NCI-H2029 (cell line): ENCODE measurements at places on chromosomes 13 and 19.

DNA sequence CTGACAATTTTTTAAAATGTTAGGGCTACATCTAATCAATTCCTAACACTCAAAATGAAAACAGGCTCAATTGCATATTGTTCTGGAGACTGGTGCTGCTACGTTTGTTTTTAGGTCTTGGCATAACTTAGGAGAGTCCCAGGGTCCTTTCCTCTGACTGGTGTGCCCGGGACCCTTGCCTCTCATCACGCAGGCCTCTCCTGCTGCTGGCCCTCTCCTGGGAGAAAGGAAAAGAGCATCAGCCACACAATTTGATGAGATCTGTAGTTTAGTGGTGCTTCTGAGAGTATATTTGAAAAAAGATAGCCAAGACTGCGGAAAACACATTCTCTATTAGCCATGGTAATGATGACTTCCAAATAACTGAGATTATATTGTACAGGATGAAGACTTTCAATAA is 380.0 kb downstream of the KLF12 start:
- no peak for DNase-seq

GRCh38 chr19:1856698-1857603 is 6.4 kb downstream of the KLF16 start:
- DNase-seq = no peak

GRCh38 chr19:10968527-10969135 is 7.8 kb downstream of the SMARCA4 start:
- DNase-seq = no peak

- DNase-seq = no peak
Observed at GRCh38 chr13:77139306-77139705, 112.3 kb upstream of the FBXL3 start.

- DNase-seq = no peak
Observed at GRCh38 chr13:68254151-68254550, 1024.0 kb upstream of the PCDH9 start.

DNA sequence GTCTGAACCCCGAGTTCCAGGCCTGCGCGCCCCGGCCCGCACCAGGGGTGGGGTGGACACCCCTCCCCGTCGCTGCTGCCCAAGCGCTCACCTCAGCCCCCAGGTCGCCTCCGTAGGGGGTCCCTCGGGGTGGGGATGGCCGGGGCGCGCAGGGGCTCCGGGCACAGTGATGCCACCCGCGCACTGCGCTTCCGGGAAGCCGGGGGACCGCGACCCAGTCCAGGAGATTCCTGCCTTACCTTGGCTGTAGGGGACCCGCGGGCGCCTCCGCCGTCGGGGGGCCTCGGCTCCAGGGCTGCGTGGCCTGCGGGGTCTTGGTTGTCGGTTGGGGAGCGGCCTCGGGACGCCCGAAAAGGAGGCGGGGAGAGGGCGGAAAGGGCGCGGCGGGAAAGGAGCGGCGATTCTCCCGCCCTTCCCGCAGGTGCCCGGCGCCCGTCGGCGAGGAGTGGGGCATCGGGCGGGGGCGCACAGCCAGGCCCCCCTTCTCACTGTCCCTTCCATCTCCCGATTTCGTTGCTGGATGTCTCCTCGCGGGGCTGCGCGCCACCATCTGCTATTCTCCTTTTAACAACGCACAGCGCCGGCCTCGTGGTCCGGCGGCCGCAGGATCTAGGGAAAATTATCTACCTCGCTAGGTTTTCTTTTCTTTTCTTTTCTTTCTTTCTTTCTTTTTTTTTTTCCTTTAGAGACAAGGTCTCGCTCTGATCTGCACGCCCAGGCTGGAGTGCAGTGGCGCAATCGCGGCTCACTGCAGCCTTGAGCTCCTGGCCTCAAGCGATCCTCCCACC is at the start of gene KEAP1:
Gene KEAP1, minus strand, starts transcription at position 355 of the 788 bp plus-strand sequence. CDS start 3,323 bp downstream, outside the sequence.
- no peak for DNase-seq

DNA sequence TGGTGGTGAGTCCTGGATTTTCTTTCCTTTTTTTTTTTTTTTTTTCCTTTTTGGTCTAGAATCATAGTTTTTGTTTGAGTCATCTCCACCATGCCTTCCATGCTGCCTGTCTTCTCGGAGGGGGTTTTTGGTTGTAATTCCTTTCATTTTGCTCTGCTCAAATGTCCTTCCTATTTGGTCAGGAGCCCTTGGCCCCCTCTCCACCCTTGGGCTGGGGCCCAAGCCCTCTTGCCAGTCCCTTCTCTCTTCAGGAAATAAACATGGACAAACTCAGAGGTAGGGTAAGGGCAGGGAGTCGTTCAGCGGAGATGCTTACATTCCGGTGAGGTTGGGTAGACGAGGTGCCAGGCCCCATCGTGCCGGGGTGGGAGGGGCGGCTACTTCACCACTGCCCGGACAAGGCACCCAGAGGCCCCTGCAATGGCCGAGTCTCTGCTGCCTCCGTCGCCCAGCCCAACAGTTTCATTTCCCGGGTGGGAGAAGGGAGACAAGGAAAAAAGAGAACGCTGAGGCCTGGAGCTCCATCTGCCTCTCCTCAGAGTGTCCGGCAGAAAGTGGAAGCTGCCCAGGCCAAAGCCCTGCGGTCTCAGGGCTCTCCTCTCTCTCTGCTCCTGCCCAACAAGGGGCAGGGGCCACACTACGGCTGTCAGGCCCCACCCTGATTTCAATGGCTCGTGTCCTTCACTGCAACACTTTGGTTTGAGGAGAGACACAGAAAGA is 12.7 kb downstream of the ZNF574 start:
- no peak for DNase-seq

DNA sequence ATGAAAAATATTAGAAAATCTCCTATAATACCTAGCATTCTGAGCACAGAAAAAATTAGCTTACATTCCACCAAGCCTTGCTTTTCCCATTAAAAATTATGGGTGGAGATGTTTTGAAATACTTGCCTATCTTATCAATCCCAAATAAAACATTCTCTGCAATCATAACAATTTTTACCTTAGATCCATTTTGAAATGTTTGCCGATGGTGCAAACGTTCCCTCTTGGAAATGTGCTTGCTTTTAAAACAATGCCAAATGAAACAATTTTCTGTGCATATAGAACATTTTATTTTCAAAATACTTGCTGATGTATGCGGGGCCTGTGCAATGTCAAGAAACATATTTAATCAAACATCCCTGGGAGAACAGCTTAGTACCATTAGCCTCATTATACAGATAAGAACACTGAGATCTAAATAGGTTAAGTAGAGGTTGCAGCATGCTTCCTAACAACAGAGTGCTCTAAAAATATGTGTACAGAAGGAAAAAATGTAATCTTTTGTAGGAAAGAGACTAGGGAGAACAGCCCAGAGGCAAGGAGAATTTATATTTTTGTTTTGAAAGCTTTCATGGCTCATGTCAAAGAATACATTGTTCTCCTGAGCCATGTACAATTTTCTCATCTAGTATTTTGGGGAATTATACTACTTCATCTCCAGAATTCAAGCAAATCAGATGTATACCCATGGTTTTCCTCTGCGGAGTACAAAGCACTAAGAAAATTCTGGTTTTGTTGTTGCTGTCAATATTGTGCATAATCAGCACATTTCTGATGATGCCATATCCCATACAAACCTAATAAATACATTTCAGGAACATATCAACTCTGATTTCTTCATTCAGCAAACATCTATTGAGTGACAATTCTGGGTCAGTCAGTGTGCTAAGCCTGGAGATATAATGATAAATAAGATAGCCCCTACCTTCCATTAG is 25.9 kb upstream of the FNDC3A start:
- DNase-seq = no peak

DNA sequence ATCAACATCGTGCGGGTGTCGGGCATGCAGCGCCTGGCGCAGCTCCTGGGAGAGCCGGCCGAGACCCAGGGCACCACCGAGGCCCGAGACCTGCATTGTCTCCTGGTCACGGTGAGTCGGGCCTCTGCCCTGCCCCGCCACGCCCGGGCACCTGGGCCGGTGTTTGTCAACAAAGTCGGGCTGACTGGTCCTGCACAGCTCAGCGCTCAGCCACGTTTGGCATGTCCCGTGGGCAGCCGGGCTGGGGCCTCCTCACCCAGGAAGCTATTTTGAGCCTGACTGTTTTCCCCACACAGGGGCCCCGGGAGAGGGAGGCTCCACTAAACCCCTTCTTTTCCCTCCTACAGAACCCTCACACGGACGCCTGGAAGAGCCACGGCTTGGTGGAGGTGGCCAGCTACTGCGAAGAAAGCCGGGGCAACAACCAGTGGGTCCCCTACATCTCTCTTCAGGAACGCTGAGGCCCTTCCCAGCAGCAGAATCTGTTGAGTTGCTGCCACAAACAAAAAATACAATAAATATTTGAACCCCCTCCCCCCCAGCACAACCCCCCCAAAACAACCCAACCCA is 1.3 kb downstream of the GADD45B start:
- no peak for DNase-seq

GRCh38 chr13:111399334-111399733 is 78.9 kb downstream of the TEX29 start:
- no peak for DNase-seq

GRCh38 chr19:5749505-5749904 is 29.1 kb downstream of the CATSPERD start:
- DNase-seq = no peak

DNA sequence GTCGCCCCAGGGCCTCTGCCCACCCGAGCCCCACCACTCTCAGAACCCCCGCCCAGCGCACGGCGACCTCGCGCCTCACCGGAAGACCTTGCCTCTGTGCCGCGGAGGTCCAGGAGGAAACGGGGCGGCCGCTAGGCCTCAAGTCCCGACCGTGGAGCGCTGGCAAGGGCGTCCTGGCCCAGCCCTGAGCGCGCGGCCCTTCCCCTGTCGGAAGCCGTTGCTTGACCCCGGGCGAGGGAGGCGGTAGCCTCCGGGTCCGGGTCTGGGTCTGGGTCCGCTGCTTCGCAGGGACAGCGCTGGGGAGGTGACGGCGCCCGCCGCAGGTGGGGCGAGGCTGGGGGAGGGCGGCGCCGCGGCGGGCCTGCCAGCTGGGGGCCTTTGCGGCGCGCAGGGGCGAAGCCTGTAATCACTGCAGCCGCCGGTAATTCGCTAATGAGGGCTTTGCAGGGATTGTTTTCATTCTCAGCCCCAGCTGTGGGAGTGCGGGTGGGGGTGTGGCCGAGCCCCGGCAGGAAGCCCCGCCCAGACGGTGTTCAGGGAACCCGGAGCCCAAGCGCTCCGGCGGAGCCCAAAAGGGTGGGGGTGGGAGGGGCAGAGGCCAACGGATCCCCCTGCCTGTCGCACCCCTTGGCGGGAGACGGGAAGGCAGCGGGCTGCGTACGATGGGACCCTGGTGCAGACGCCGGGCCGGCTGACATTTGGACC is 8.6 kb downstream of the C19orf25 start:
- DNase-seq = no peak

- DNase-seq = no peak
Observed at GRCh38 chr13:27336014-27336673, 65.5 kb downstream of the RASL11A start.

GRCh38 chr19:6532244-6532999 is 1.6 kb downstream of the TNFSF9 start:
- no peak for DNase-seq

DNA sequence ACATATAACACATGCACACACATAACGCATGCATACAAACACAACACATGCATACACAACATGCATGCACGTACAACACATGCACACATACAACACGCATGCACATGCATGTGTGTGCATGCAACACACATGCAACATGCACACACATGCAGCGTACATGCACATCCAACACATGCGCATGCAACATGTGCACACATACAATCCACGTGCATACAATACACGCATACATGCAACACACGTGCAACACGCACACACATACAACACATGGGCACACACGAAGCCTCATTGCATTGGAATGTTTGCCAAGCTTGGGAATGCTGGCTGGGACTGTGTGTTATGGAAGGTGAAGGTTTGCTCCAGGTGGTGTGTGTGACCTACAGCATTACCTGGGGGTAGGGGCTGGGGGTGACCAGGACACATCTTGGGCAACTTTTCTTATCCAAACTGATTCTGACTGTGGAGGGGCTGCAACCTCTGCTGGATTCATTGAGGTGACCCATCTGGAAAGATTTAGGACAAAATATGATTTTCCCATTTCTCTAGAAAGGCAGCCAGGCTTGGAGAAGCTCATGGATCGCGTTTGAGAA is 58.9 kb downstream of the SPACA7 start:
- no peak for DNase-seq

GRCh38 chr19:7678971-7679751 is 1.5 kb upstream of the TRAPPC5 start:
- no peak for DNase-seq

DNA sequence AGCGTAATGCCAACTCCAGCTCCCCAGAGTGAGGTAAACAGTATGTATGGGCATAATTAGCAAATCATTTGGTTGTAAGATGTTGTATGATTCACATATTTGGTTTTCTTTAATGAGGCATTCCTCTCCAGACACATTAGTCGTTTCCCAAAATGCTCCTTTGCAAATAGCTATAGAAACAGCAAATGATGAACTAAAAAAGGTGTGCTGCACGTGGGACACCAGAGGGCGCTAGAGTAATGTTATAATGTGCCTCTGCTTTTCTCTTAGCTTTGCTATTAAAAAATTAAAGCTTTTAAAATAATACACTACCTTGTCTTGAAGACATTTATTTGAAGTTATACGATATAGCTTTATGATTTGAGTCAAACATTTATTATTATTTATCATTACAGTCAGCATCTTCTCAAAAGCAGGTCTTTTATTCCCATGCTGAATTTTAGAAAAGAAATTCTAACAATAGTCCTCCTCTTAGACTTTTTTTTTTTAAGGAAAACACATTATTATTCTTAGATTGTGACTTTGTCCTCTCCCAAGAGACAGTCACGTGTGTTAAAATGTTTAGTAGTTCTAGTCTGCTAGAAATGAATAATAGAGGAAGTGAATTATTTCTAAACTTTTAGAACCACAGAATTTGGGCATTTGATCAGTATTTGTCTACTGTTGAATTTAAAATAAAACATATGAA is 121.6 kb upstream of the FRY start:
- peak; percentile 14 for DNase-seq

DNA sequence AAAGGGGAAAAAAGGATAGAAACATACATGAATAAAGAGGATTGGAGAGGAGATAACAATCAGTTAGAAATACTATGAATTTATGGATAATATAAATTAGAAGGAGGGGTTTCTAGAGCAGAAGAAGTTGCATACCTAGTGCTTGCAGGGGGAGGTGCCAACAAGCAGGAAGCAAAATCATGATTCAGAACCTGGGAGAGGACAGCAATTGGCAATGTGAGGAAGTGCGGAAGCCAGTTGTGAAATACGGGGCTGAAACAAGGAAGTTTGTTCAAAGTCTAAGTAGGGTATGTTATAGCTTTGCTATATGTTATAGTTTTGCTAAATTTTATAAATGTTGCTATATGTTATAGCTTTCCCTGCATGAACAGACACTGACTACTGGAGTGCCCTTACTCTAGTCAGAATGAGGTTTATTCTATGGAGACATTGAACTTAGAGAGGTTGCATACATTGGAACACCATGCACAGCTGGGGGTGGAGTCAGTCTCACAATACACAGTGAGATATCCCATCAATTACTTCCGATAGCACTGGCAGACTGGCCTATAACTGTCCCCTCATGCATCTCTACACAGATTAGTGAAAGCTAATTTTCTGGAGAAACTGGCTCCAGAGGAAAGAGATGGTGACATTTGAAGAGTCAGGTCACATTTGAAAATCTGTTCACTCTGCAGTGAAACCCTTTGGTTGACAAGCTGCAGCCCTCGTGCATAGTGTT is 92.1 kb downstream of the GPC6 start:
- no peak for DNase-seq

GRCh38 chr13:24220086-24220703 is 59.7 kb downstream of the SPATA13 start:
- DNase-seq = peak; percentile 60

- DNase-seq = no peak
Observed at GRCh38 chr13:48493066-48493765, 39.7 kb downstream of the RCBTB2 start.
